ENCODE measurements at places on chromosomes 7 and 10.
A peak's percentile ranks its signal among the peaks of the same experiment; 100 is the strongest.

DNA sequence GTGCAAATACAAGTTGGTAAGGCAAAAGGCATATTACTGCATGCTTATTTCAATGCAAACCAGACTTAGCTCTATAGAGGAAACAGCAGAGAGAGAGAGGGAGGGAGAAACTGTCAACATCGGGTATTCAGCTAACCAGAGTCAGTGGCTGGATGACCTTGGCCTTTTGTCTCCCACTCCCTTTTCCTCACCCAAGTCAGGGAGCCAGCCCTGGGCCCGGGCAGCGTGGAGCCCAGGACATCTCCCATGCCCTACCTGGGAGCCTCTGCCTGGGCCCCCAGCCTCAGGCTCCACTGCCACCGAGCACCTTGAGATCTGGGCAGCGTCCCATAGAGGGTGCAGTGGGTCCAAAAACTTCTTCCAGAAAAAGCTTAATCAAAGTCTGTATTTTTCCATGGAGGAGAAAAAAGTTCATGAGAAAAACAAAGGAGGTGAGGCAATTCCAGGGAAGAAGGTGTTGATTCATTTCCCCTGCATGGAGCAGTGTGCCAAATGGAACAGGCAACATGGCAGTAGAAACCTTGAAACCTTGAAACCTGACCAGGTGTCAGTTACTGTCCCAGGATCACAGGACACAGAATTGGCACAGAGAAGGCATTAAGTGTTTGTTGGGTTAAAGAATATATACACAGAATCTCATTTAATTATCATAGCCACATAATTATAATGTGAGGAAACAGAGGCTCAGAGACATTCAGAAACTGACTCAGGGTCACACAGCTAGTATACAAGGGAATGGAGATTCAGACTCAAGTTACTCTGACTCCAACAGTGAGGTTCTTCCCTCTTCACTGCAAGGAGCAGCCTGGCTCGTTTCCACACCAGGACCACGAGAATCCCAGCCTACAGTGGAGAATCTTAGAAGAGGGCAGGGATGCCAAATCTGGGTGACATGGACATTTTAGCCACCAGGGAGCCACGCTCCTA lies 5.8 kb upstream of the NCOA4 start:
- no peak for DNase-seq

DNA sequence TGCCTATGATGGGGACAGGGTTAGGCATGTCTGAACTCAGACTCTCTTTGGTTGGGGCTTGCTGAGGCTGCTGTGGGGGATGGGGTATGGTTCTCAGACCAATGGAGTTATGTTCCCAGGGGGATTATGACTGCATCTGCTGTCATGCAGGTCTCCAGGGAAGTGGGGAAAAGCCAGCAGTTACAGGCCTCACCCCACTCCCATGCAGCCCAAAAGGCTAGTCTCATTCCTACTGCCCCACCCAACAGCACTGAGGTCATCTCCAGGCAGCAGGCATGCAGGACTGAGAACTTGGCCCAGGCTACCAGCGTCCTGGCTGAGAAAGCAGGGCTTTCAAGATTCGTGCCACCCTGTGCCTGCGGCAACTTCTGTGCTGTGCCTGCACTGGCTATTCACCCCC lies 373.3 kb downstream of the HTR7 start:
- DNase-seq, result peak; percentile 22

DNA sequence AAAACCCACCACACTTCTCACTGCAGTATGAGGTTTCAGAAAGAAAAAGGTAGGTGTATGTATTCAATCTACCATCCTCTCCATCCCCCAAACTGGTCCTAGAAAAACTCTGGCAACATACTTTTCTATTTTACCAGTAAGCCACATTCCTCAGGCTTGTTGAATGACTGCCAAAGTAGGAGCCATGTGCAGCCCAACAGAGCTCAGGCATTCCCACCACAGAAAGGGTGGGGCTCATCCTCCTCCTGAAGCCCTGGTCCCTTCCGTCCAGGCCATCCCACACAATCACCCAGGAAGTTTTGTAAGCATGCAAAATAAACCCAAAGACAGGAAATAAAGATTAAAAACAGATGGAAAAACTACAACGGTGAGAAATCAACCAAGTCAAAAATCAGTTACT lies 57.2 kb downstream of the MAD1L1 start:
- DNase-seq, result no peak

DNA sequence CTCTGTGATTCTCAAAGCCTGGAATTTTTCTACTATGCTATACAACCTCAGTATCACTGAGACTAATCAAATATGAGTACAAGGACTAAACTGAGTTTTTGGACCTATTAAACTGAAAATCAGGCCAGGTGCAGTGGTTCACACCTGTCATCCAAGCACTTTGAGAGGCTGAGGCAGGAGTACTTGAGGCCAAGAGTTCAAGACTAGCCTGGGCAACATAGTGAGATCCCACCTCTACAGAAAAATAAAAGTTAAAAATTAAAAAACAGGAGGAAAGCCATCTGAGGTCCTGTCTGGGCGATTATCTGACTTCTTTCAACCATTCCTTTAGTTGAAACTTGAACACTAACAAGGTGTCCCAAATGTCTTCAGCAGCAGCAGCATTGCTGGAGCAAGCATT lies 7.0 kb downstream of the XRCC2 start:
- DNase-seq, result no peak

- DNase-seq, result peak; percentile 24
Observed at GRCh38 chr10:70918851-70919530, 30.6 kb upstream of the PCBD1 start.

- DNase-seq, result no peak
Observed at GRCh38 chr10:125628104-125629049, 54.6 kb downstream of the TEX36 start.

GRCh38 chr7:128121711-128122530 lies 90.7 kb upstream of the LRRC4 start:
- no peak for DNase-seq

GRCh38 chr7:100418930-100419659 lies 9.4 kb downstream of the ZCWPW1 start:
- DNase-seq, result no peak

- no peak for DNase-seq
Observed at GRCh38 chr7:120628251-120628650, 229.7 kb downstream of the TSPAN12 start.

- DNase-seq, result no peak
Observed at GRCh38 chr7:93817526-93817925, 73.0 kb downstream of the TFPI2 start.

DNA sequence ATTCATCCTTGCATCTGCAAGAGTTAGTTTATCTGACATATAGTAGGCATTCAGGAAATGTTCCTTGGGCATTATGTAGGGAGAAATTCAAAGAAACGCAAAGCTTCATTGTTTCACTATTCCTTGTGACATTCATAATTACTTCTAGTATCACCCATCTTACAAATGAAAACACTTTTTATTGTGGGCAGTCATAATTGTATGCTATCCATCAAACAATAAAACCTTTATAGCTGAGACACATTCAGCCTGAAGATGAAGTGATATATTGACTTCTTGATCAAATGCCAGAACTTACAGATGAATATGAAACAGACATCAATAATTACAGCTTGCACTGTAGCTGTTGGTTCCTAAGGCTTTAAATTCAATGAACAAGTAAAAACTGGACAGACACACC lies 36.4 kb downstream of the FAM204A start:
- no peak for DNase-seq

- DNase-seq, result no peak
Observed at GRCh38 chr7:64884085-64884912, 18.8 kb upstream of the ZNF273 start.

- no peak for DNase-seq
Observed at GRCh38 chr7:28530175-28530802, 118.0 kb downstream of the CREB5 start.

- no peak for DNase-seq
Observed at GRCh38 chr10:132528064-132528691, 9.4 kb upstream of the INPP5A start.

- DNase-seq, result no peak
Observed at GRCh38 chr7:157687845-157688532, 351.2 kb downstream of the DNAJB6 start.

- DNase-seq, result no peak
Observed at GRCh38 chr7:82247814-82248433, 195.7 kb downstream of the CACNA2D1 start.

- no peak for DNase-seq
Observed at GRCh38 chr10:21135023-21135931, 238.2 kb upstream of the NEBL start.

DNA sequence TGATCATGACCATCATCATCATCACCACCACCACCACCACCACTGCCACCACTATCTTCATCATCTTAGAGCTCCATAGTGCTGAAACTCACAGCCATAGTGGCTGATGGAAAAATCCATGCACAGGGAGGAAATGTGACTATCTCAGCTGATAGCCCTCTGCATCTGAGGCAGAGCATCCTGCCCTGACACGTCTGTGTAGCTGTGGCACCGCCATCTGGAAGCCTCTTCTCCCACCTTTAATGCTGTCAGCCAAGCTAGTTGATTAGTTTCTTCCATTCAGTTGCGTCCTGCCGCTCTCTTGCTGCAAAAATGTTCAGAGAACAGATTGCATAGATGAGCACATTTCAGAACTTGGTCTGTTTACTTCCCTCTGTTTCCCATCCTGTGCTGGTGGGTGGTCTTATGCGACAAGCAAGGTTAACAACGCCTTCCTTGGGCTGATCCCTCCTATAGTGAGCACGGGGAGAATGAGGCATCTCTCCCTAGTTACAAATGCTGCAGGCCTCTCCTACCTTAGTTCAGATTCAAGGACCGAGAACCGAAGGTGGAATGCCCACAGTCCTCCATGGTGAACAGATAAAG lies 478.6 kb downstream of the PLXNA4 start:
- no peak for DNase-seq

DNA sequence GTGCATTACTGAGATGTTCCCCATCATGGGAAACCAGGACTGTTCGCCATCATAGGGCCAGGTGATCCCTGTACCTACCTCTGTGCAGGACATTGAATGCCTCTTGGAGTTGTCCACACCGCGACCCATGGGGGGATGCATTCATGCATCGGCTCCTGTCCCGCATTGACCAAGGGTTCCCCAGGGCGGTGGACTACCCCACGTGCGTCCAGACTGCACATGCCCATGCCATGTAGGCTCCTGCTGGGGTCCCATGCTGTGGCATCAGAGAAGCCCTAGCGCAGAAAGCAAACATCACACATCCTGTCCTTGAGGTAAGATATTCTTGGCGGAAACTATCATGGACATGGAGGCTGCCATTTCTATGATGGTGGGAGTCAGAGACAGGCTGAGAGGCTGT lies 121.6 kb upstream of the UNC5B start:
- no peak for DNase-seq

GRCh38 chr7:151091431-151091830 lies 5.2 kb downstream of the AGAP3 start:
- no peak for DNase-seq

- no peak for DNase-seq
Observed at GRCh38 chr7:106054156-106054910, 57.8 kb downstream of the SYPL1 start.

- DNase-seq, result no peak
Observed at GRCh38 chr10:88870089-88870488, 10.0 kb upstream of the STAMBPL1 start.

GRCh38 chr7:98396768-98397167 lies 4.1 kb downstream of the BAIAP2L1 start:
- peak; percentile 59 for DNase-seq

- no peak for DNase-seq
Observed at GRCh38 chr10:132259702-132260482, 47.9 kb downstream of the STK32C start.

DNA sequence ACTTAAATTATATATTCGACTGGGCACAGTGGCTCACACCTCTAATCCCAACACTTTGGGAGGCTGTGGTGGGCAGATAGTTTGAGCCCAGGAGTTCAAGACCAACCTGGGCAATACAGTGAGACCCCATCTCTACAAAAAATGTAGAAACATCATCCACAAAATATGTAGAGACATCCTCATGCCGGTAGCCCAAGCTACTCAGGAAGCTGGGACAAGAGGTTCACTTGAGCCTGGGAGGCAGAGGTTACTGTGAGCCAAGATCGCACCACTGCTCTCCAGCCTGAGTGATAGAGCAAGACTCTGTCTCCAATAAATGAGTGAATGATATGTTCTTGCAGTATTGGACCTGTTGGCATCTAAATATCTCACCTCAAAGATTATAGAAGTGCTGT lies 22.6 kb upstream of the TNS3 start:
- no peak for DNase-seq

DNA sequence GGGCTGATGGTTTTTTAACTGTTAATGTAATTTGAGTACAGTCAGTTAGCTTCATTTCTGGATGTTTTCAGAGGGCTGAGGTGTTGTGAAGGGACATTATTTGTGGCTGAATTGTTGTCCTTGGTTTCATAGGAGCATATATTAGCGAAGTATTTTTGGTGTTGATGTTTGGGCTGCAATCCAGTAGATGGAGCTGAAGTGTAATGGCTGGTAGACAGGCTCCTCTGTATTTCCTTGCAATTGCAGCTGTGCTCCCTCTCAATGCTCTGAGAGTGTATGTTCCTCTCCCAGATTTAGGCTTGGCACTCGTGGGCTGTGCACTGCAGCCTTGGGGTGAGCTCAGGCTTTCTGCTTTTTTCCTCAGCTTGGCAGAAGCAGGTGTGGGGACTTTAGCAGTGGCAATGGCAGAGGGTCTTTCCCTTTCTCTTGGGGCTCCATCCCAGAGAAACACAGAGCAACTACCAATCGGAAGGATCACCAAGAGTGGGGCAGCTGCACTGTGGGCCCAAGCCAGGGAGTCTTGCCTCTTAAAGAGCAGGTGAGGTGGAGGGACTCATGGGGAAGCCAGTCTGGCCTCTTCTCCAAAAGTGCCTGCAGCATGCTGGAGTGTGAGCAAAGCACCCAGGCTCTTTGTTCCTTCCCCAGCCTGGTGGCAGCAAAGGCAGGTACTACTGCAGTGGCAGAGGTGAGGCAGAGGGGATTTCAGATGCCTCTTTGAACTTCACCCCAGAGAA lies 544.4 kb downstream of the SH2D4B start:
- no peak for DNase-seq

DNA sequence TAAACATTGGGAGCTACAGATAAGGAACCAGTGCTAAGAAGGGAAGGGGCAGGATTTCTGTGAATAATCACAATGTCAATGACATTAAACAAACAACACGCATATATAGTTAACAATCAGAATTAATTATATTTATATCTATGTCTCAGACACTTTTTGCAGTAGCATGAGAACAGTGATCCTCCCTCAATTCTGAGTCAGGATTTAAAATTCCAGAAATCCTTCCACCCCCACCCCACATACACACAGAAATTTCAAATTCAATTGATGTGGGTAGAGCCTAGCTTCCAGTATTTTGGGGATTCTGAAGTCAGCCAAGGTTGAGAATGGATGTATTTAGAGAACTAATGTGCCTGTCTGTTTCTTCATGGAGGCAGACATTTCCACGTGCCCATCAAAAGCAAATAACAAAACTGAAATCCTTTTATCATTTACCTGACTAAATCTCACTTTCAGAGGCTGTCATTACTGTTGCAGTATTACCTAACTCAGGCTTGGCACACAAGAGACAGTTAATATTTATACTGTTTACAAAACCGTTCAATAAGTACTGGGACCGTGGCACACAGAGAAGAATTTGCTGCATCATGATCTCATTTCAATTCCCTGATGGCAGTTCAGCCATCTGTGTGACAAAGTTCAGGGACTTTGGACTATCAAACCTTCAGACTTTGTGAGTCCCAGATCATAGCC lies 116.6 kb upstream of the PALS2 start:
- no peak for DNase-seq

GRCh38 chr10:14889318-14889717 lies 10.7 kb downstream of the SUV39H2 start:
- DNase-seq, result no peak

All from NCI-H345 (cell line).